ENCODE measurements at places on chromosomes 11 and 22. TPM values are rescaled to one million over a fixed set of nuclear protein-coding genes. Genes with fewer than 3 reads are reported as not detected.

Gene PHOX2A
- not detected for total RNA-seq

Gene OR10S1
- total RNA-seq, result not detected

Gene KRTAP5-8
- not detected for total RNA-seq

Gene ST14
- 3.8 TPM for total RNA-seq

Gene GGT5
- total RNA-seq, result 13.2 TPM

Gene ART1
- not detected for total RNA-seq

Gene HEPHL1
- total RNA-seq, result not detected

Gene DDIAS
- total RNA-seq, result 6.8 TPM

Gene HTR3A
- 0.16 TPM for total RNA-seq

Gene HPS5
- 43.2 TPM for total RNA-seq

Gene KDM4F
- not detected for total RNA-seq

Gene SLC6A5
- total RNA-seq, result 0.99 TPM

Gene MUC15
- total RNA-seq, result 3.7 TPM

Gene MMP13
- not detected for total RNA-seq

Gene DNAJB7
- total RNA-seq, result not detected

Gene PNPLA2
- total RNA-seq, result 28.0 TPM

Gene PRRG4
- 1.4 TPM for total RNA-seq

Gene OR52L1
- total RNA-seq, result not detected

Gene WNT7B
- total RNA-seq, result 8.4 TPM

Gene PHF21B
- total RNA-seq, result 13.1 TPM

Gene MMP7
- 9.1 TPM for total RNA-seq

Gene CABP4
- total RNA-seq, result 6.3 TPM

Gene KLHDC7B
- 0.05 TPM for total RNA-seq

Gene CRYBA4
- 3,745 TPM for total RNA-seq

Gene OR4C5
- not detected for total RNA-seq

Gene CCDC81
- 3.7 TPM for total RNA-seq

Gene SAA1
- total RNA-seq, result not detected

Gene PRR33
- total RNA-seq, result 0.16 TPM

Gene GAL
- not detected for total RNA-seq

Gene APOBEC3B
- total RNA-seq, result 1.8 TPM

Gene STK33
- total RNA-seq, result 36.1 TPM

Gene C22orf23
- total RNA-seq, result not detected

Gene CD3D
- total RNA-seq, result not detected

Gene IPO7
- 177 TPM for total RNA-seq

Gene SCGB2A2
- not detected for total RNA-seq

Gene RAB3IL1
- 23.4 TPM for total RNA-seq

Gene GUCY1A2
- 55.1 TPM for total RNA-seq

Gene PSMA1
- 96.6 TPM for total RNA-seq

Gene SCARF2
- total RNA-seq, result 16.8 TPM

Gene OR52E1
- 0.60 TPM for total RNA-seq

Gene PVALB
- 3.2 TPM for total RNA-seq

Gene APLNR
- total RNA-seq, result 42.7 TPM

Gene KCTD14
- 2.7 TPM for total RNA-seq

Gene ALDH3B2
- 0.55 TPM for total RNA-seq

Gene PITPNM1
- total RNA-seq, result 79.8 TPM

Gene NLRP6
- 0.22 TPM for total RNA-seq

Gene OR51E1
- total RNA-seq, result 1.2 TPM

Gene ASCL2
- 0.82 TPM for total RNA-seq

Gene KLHL35
- 16.1 TPM for total RNA-seq

Gene OR8H1
- total RNA-seq, result not detected

Gene CRY2
- total RNA-seq, result 69.9 TPM

Gene P2RX6
- total RNA-seq, result 2.2 TPM

Gene CHEK1
- total RNA-seq, result 13.7 TPM

Gene MYO7A
- 51.1 TPM for total RNA-seq
